Activated CD4-positive, alpha-beta T cell treated with anti-CD3 and anti-CD28 coated beads, Interleukin-2, amount 50 U/mL, for 4 hours (primary cell): ENCODE measurements at places on chromosomes 7 and 10.

GRCh38 chr10:5014936-5015335, 11.3 kb upstream of the AKR1C2 start:
- no peak for DNase-seq

GRCh38 chr10:77919713-77920108, 6.8 kb downstream of the DLG5 start:
- DNase-seq = no peak

- no peak for DNase-seq
Measured at GRCh38 chr10:97724341-97724941, 10.9 kb downstream of the MARVELD1 start.

GRCh38 chr7:109284943-109285342, 715.3 kb downstream of the DNAJB9 start:
- DNase-seq = no peak

- DNase-seq = no peak
Measured at GRCh38 chr7:143042159-143042789, 9.9 kb upstream of the OR6V1 start.

DNA sequence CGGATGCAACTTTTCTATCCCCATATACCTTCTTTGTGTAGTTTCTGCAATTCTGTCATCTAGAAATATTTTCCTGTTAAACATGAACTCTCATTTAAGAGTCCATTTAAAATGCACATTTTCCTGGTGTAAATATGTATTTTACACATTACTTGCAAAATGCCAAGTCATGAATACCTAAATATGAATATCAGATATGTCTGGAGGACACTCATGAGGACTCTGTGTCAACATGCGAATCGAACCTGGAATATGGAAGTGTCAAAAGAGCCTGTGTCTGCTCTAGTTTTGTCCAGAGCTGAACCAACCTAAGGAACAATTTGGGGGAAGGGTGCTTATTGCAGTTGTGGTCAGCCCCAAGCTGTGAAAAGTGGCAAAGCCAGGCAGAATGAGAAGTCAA, 163.7 kb upstream of the CELF2 start:
- DNase-seq = no peak

- no peak for DNase-seq
Measured at GRCh38 chr7:140596519-140597427, 43.8 kb downstream of the DENND2A start.

- no peak for DNase-seq
Measured at GRCh38 chr7:32250471-32251260, 180.5 kb upstream of the PDE1C start.

DNA sequence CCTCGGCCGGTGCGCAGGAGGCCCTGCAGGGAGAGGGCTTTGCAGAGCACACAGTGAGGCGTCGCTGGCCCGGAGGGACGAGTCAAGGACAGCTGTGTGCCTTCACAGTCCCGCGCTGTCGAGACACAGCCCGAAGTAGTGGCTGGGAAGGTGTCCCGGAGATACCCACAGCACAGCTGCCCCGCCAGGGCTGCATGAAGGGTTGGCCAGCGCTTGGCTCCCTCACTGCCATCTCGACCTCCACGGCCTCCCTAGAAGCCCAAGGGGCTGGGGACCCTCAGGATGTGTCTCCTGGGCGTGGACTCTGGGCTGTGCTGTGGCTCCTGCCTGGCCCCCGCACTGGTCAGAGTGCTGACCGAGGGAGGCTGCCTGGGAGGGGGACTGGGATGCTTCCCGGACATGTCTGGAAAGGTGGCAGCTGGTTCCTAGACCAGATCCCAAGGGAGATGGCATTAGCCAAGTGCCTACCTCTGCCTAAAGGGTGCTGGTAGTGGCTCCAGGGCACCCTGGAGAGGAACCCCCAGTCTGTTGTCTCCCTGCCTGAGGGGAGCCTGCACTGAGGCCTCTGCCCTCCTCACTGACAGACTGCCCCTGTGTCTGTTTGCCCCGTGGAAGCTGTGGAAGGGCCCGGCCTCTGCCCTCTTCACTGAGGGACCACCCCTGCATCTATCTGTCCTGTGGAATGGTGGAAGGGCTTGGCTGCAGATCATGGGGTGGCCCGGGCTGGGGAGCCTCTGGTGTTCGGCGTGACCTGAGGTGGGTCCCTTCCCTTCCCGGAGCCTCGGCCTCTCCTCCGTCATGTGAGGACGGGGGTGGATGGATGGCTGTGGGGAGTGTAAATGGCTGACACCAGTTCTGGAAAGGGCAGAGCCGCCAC, 5.8 kb downstream of the ELFN1 start:
- no peak for DNase-seq

DNA sequence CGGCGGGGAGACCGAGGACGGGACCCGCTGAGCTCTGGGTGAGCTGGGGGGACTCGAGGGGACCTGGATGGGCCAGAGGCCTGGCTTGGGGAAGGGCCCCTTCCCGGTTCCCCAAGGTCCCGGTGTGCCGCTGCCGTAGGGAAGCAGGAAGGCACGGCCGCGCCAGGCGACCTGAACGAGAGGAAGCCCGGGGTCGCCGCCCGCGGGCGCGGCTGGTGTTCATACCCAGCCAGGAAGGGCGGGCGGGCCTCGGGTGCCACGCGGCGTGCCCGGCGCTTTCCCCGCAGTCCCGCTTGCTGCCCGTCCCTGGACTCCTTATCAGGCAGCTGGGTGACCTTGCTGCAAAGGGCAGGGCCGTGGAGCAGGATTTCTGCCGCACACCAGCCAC, 38.0 kb downstream of the ZNF777 start:
- no peak for DNase-seq

- DNase-seq = no peak
Measured at GRCh38 chr10:57513637-57514036, 754.1 kb downstream of the IPMK start.

GRCh38 chr10:103278862-103279298, 1.9 kb downstream of the INA start:
- peak; percentile 26 for DNase-seq

GRCh38 chr10:110610308-110610774, 33.8 kb upstream of the RBM20 start:
- peak; percentile 27 for DNase-seq

DNA sequence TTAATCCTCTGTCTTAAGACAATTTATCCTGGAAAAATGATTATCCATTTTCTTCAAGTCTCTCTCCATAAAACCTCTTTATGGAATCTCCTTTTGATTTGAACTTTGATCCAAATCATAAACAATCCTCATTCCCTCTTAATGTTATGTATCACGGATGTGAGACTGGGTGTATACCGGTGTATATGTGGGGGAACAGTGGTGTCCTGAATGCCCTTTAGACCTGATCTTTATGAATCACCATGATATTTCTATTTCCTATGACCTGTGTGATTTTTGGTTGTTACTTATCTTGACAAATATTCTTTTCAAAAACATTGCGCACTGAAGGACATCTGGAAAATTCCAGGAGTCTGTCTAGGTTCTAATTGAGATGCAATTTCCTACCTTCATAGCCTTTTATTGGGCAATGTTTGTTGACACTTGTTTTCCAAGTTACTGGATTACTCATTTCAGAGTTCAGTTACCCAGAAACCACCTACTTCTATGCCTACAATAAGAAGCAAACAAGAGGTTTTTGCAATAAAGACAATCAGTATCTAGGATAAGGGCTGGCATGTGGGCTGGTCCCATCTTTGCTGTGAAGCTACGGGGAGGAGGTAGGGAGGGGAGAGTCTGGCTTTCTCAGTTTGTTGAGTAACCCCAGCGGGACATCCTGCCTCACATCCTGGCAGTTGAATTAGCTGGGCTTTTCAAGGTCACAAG, 190.4 kb downstream of the CTTNBP2 start:
- DNase-seq = no peak

DNA sequence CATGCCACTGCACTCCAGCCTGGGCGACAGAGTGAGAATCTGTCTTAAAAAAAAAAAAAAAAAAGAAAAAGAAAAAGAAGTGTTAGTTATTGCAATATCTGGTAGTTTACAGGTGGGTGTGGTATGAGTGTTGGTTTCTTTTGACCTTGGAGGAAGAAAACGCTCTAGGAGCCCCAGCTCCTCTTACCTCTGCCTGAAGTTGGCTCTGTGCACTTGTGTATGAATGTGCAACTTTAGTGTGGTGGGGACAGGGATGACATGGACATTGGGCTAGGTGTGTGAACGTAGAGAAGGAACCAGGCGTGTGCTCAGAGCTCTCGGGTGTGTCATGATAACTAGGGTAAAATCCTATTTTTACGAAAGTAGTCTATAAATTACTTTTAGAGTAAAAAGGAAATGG, 11.9 kb downstream of the PROSER2 start:
- no peak for DNase-seq

- DNase-seq = no peak
Measured at GRCh38 chr7:15176089-15176488, 273.5 kb upstream of the DGKB start.

DNA sequence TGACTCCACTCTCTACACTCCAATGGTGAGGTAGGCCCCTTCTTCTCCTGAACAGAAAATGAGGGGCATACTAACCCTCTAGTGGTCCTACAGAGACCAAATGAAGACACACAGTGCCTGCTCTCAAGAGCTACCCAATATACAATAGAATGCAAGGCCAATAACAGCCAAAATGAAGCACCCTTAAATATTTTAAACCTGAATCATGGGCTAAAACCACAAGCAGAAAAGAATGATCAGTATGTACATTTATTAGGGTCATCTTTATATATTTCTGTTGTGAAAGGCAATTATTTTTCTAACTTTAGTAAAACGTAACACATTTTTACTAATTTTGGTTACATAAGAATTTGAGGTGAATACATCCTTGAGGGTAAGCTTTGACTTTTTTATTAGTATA, 49.9 kb upstream of the COL1A2 start:
- no peak for DNase-seq

DNA sequence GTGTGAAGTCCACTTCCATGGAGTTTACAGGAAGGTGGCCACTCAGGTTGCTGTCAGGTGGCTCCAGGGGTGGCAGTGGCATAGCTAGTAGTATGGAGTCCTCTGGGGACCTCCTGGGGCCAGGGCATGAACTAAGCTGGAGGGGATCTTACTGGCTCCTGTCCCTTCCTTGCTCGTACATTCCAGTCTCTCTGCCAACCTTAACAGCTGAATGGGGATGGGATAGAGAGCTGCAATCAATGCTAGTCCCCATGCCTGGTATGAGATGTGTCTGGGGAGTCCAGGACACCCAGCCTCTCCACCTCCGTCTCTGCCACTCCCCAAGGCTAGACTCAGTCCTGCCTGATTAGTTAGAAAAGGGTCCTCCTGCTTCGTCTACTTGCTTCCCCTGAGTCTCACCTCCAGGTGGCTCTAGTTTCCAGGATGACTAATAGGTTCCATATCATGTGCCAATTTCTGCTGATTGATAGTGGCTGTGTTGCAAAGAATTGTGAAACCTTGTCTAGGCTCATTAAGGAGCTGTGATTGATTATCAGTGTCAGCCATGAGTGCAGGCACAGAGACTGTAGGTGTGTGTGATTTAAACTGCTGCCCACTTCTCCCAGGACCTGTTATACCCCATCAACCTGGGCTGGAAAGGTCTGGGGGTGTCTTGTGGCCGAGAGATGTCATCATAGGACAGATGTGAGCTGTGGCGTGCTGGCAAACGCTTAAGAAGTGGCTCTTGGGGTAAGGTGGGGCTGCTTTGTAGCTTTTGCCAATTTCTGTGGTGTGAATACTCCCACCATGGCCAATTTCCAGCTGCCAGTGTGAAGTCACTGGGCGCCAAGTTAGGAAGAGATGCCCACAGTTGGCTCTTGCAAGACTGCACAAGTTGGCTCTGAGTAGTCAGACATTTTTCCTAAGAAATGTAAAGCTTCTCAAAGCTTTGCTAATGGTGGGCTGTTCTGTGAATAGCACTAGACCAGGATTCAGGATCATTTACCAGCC, 59.8 kb downstream of the COL13A1 start:
- DNase-seq = no peak
